ENCODE measurements at places on chromosomes 16 and 17. TPM values are rescaled to one million over a fixed set of nuclear protein-coding genes. Genes with fewer than 3 reads are reported as not detected.

- peaks cover 5% of the 10 kb centered on the region for H3K4me1 ChIP-seq
- H3K27ac ChIP-seq: no peak overlapping the region
- peak; percentile 41 for DNase-seq
- H3K4me3 ChIP-seq: no peak overlapping the region
- H3K36me3 ChIP-seq: no peaks in the 10 kb centered on the region
- H3K27me3 ChIP-seq: no peaks in the 10 kb centered on the region
Measured at GRCh38 chr16:85420501-85421337, 192.4 kb upstream of the GSE1 start.

DNA sequence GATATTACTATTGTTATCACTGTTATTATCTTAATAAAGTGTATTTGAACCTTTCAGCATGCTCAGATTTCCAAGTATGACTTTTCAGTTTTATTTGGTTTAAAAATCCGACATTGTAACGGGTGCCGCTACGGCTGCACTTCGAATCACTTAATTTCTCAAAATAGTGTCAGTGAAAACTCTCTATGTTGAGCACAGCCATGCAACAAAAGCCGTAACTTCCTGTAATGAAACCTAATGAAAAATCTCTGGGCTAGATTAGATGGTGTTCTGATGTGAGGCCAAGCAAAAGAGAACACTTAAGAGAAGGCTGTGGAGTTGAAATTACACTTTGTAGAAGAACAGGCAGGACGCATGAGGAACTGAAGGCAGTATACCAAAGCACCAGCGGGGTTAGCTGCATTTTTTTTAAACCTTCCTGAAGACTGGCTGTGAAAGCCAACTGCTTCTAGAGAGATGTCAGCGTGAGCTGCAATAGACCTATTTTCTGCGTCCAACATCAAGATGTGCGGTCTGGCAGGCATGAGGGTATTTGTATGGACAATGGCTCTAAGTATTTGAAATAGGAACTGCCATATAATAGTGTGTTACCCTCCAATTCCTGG is 1545.0 kb upstream of the GOT2 start:
- no peaks in the 10 kb centered on the region for H3K4me1 ChIP-seq
- H3K27me3 ChIP-seq: no peaks in the 10 kb centered on the region
- no peak overlapping the region for H3K4me3 ChIP-seq
- H3K36me3 ChIP-seq: no peaks in the 10 kb centered on the region

- H3K36me3 ChIP-seq: no peaks in the 10 kb centered on the region
- no peak overlapping the region for H3K27ac ChIP-seq
Measured at GRCh38 chr17:19579192-19579761, 45.6 kb downstream of the SLC47A1 start.

DNA sequence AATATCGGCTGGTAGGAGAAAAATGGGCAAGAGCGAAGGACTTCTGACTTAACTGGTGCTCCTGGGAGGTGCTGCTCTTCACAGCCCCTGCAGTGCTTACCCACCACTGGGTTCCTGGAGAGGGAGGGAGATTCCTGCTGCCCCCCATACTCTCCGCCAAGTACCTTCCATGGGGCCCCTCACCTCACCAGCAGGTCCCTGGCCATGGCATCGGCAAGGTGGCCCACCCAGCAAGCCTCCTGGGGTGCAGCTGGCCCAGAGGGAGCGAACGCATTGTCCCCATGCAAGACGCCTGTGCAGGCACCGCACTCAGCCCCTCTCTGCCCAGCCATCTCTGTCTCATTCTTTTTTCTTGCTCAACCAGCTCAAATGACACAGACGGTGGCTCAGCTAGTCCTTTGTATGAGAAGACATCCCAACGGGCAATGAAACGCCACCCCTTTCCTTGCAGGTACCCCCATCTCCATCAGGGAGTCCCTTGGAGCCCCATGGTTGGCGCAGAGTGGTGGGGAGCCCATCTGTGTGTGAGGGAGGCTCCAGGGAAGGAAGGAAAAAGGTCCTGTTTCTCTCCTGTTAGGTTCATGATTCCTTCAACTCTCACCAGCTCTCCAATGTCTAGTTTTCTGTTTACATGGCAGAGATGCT is 9.6 kb upstream of the ALDH3A1 start:
- H3K4me1 ChIP-seq: peaks cover 12% of the 10 kb centered on the region
- no peak overlapping the region for H3K4me3 ChIP-seq
- H3K27ac ChIP-seq: no peak overlapping the region
- H3K36me3 ChIP-seq: no peaks in the 10 kb centered on the region
- H3K27me3 ChIP-seq: no peaks in the 10 kb centered on the region

DNA sequence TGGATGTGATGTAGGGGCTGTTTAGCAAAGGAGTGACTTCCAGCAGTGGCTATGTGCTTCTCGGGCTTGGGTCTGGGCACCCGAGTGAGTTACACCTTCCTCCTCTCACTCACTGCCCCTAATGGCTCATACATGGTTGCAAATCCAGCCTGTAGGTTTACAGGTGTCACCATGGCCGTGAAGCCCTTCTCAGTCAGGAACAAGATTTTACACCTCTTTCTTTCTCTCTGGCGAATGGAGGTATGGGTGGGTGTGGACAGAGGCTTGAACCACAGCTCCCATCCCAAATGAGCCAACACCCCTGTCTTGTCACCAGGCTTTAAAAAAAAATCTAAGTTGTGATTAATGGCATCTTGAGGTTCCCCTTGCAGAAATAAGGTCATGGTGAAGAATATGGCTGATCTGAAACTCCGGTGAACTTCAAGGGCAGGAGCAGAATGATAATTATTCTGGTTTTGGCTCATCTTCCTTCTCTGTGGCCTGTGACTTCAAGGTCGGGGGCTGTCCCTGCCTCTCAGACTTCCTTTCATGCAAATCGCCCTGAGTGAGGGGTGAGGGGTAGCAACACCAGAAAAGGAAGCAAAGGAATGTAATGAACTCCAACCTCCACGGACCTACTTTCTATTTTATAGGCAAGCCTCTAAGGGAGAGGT is 331.2 kb downstream of the MAF start:
- no peaks in the 10 kb centered on the region for H3K27me3 ChIP-seq
- DNase-seq: no peak
- no peaks in the 10 kb centered on the region for H3K36me3 ChIP-seq
- no peak overlapping the region for H3K4me3 ChIP-seq

GRCh38 chr16:50425648-50426047 is 56.9 kb upstream of the BRD7 start:
- H3K36me3 ChIP-seq: no peaks in the 10 kb centered on the region
- no peak overlapping the region for H3K4me3 ChIP-seq
- no peak overlapping the region for H3K27ac ChIP-seq
- H3K4me1 ChIP-seq: no peaks in the 10 kb centered on the region
- no peak for DNase-seq

Gene SEC14L5
- total RNA-seq: not detected

Gene AOC3
- not detected for total RNA-seq

Gene PGP
- 37.8 TPM for total RNA-seq

Data from SJSA1 (cell line).